Inflammatory macrophage (primary cell): ENCODE measurements at places on chromosomes 1 and 21.

DNA sequence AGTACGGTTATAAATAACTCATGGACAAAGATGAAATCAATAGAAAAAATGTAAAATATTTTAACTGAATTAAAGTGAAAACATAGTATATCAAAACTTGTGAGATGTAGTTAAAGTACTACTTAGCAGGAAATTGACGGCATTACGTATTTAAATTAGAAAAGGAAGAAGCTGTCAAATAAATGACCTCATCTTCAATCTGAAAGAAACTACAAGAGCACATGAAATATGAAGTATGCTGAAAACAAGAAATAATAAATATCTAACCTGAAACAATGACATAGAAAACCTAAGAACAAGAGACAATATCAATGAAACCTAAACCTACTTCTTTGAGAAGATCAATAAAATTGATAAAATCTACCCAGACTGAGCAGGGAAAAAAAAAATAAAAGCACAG lies 122.2 kb upstream of the PDE4B start:
- no peak for DNase-seq

- DNase-seq, result peak; percentile 17
Observed at GRCh38 chr1:43832255-43832654, 101.3 kb upstream of the ARTN start.

GRCh38 chr1:227356620-227357146 lies 38.4 kb upstream of the CDC42BPA start:
- DNase-seq, result no peak

GRCh38 chr1:155285063-155285462 lies 7.8 kb downstream of the HCN3 start:
- no peak for DNase-seq

- no peak for DNase-seq
Observed at GRCh38 chr1:161907265-161907664, 116.4 kb downstream of the OLFML2B start.

GRCh38 chr1:186165303-186165702 lies 209.8 kb downstream of the TPR start:
- no peak for DNase-seq

GRCh38 chr1:186957314-186957713 lies 128.6 kb downstream of the PLA2G4A start:
- no peak for DNase-seq

DNA sequence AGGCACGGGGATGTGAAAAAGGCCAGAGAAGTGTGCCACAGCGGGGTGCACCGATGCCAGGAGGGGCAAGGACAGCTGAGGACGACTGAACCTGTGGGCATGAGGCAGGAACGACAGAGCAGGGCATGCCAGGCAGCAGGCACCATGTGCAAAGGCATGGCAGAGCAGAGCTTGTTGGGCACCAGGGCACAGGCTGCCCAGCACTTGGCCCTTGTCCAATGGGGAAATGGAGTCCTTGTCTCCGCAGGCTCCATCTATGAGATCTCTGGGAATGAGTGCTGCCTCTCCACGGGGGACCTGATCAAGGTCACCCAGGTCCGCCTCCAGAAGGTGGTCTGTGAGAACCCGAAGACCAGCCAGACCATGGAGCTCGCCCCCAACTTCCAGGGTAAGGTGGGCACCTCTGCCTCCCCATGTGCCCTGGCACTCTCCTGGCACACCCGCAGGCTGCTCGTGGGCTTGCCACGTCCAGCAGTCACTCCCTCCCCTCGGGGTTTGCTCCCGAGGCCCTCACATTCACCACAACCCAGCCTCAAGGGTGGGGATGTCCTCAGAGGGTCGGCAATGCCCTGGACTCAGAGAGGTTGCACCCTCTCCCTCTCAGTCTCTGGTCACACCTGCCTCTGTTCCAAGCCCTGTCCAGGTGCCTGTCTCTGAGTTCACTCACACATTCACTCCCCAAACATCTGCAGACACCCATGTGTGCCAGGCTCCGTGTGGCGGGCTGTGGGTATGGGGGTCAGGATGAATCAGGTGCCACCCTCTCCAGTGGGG lies 4.2 kb downstream of the THEMIS2 start:
- DNase-seq, result no peak

DNA sequence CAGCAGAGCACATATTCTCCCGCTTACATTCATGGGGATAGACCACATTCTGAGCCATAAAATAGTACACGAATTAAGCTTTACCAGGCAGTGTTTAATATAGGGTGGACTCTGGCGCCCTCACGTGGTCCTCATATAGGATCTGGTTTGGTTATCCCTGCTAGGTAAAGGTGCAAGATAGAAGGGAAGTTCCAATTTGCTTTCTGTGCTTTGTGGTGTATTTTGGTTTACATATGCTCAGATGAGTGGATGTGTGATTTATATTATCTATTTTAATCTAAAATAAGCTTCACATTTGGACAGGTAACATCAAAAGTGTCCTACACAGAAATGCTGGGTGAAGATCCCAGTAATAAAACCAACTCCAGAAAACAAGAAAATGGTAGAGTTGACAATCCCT lies 3.6 kb downstream of the CR1 start:
- DNase-seq, result peak; percentile 78

GRCh38 chr1:159443066-159443750 lies 3.7 kb downstream of the OR10J1 start:
- DNase-seq, result no peak

DNA sequence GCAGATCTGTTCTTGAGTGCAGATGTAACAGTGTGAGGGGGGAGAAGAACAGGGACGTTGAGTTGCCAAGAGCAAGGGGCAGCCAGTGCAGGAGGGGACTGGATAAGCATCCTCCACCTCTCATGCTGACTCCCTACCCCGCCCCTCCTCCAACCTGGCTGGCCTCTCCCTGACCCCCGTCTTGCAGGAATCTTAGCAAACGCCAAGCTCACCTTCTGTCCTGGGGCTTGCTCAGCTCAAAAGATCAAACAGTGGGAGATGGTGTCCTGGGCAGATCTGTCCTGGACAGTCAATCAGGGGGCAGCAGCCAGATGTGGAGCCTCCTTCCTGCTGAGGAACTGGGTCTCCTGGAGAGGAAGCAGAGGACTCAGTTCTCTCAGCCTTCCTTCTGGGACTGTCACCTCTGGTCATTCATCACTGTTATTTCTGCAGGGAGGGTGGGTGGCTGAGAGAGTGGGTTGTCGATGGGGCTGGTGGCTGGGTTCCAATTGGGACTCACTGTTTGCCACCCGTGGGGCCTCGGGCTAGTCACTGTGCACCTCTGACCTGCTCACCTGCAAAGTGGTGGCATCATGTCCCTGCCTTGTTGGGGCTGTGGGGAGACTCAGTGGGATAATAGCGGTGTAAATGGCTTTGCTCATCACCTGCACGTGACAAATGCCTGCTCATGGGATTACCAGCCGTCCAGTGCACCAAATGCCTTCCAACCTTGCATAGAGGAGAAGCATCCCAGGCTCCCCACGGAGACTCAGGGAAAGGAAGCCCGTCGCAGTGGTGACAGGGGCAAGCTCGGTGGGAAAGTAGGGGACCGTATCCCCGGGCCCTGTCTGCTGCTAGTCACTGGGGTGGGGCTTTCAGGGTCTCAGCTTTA lies 154.4 kb downstream of the PTPRU start:
- DNase-seq, result no peak

- DNase-seq, result no peak
Observed at GRCh38 chr21:25360593-25360992, 246.7 kb downstream of the MRPL39 start.

GRCh38 chr1:44076066-44076465 lies 42.6 kb upstream of the KLF17 start:
- no peak for DNase-seq

- no peak for DNase-seq
Observed at GRCh38 chr1:24303600-24303999, 15.6 kb upstream of the GRHL3 start.

DNA sequence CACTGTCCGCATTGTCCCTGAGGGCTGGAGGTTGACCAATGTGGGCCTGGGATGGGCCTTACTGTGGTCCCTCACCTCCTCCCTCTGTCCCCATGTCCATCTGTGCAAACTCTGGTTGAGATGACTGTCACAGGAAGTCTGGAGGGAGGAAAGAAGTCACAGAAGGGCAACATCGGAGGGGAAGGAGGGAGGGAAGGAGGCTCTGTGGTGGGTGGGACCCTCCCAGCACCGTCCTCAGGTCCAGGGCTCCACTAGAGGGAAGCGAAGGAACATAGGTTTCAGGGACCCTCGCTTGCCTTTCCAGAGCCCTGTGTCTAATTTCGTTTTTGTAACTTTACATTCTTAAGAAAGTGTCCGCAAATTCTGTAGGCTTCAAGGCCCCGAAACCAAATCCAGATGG lies 111.3 kb upstream of the SLC44A3 start:
- no peak for DNase-seq

- no peak for DNase-seq
Observed at GRCh38 chr1:27603309-27603680, 649 bp downstream of the AHDC1 start.

GRCh38 chr1:33018112-33018511 lies 18.6 kb downstream of the AK2 start:
- DNase-seq, result no peak

DNA sequence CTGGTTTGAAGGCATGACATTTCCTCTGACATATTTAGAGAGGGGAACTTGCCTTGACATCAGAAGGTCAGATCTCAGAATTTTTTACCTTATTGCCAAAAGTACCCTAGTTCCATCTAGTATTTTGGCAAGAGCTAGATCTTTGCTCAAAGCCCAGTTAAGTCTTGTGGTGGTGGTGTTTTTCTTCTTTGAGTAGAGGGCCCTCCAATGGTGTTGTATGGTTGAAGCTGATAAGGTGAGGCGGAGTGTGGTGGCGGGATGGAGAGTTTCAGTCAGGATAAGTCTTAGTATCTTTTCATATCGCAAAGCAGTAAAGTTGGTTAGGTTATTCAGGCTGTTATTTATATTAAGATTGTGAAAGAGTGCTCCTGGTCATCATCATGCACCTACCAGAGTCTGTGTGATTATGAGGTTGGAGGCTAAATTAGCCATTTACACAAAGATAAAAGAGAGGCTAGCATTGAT lies 20.1 kb upstream of the MACF1 start:
- DNase-seq, result no peak

- no peak for DNase-seq
Observed at GRCh38 chr1:185556561-185556960, 177.6 kb upstream of the HMCN1 start.

DNA sequence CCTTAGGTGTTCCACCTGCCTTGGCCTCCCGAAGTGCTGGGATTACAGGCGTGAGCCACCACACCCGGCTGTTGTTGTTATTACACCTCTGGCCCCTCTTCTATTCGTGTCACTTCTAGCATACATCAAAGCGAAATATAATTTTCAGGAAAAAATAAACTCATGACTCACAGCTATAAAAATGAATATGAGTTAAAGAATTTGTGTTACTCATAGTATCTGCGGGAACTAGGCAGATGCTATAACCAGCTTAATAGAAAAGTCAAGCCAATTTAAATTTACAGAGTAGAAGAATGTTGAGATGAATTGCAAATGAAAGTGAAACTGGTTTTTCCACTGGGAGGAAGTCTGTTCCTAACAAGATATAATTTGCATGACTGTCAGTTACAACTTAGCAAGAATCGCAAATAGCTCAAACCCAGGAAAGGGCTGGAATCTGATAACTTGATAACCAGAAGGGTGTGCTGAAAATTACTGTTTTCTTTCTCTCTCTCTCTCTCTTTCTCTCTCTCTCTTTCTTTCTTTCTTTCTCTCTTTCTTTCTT lies 11.2 kb downstream of the OR2W3 start:
- DNase-seq, result peak; percentile 45

DNA sequence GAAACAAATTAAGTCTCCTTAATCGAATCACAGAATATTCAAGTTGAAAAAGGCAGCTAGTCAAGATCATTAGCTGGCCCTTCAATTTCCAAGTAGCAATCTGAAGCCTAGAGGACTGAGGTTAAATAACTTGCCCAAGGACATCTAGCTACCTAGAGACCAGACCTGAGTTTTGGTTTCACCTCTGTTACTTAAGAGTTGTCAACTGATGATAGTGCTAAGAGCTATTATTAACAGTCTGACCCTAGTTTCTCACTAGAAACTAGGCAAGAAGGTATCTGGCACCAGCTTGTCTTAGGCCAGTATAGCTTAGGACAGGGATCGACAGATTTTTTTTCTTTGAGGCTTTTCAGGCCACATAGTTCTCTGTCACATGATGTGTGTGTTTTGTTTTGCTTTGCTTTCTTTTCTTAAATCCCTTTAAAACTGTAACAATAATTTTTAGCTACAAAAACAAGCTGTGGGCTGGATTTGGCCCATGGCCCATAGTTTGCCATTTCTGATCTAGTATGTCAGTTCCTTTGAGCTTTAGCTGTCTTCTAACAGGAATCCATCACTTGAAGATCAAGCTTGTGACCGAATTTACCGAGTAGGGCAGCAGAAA lies 23.2 kb downstream of the TRIM45 start:
- DNase-seq, result no peak

DNA sequence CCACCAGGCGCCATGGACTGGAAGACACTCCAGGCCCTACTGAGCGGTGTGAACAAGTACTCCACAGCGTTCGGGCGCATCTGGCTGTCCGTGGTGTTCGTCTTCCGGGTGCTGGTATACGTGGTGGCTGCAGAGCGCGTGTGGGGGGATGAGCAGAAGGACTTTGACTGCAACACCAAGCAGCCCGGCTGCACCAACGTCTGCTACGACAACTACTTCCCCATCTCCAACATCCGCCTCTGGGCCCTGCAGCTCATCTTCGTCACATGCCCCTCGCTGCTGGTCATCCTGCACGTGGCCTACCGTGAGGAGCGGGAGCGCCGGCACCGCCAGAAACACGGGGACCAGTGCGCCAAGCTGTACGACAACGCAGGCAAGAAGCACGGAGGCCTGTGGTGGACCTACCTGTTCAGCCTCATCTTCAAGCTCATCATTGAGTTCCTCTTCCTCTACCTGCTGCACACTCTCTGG lies 3.8 kb downstream of the GJB3 start:
- no peak for DNase-seq

DNA sequence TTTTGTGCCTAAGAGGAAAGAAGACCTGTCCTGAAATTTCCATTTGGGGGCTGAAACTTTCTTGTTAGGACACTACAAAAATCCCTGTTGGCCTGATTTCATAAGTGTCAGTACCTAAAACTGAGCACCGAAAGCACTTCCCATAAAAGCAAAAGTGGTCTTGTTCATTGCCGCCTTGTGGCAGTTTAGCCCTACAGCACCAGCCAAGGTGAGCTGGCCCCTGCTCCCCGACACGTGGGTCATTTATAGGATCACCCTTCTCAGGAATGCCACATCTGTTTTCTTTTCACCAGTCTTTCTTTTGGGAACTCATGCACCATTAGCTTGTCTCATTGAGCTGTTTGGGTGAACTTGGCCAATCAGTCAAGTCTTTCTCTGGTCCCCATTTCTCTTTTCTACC lies 155.8 kb upstream of the KAZN start:
- DNase-seq, result no peak

GRCh38 chr1:234243521-234244260 lies 129.6 kb upstream of the COA6 start:
- peak; percentile 12 for DNase-seq
